ENCODE measurements at places on chromosomes 4 and X. TPM values are rescaled to one million over a fixed set of nuclear protein-coding genes. Genes with fewer than 3 reads are reported as not detected.

DNA sequence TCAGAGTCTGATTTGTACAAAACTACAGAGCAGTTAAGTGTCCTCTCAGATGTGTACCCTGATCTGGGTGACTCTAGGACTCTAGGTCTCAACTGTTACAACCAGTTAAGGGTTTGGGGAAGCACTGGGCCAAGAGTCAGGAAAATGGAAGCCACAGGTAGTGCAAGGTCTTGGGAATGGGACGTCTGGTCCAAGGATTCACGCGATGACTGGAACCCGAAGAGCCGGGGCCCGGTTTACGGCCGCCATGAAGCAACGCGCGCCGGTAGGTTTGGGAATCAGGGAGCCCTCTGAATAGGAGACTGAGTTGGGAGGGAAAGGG is 321 bp upstream of the HPRT1 start:
- ATAC-seq, result no peak

- no peak for ATAC-seq
Measured at GRCh38 chrX:15549189-15550012, 48.8 kb downstream of the BMX start.

- no peak for ATAC-seq
Measured at GRCh38 chr4:158008551-158009218, 164.1 kb downstream of the GASK1B start.

- ATAC-seq, result no peak
Measured at GRCh38 chr4:95644417-95644816, 95.6 kb upstream of the UNC5C start.

- ATAC-seq, result no peak
Measured at GRCh38 chrX:48616576-48616975, 19.3 kb downstream of the WDR13 start.

Gene RNF150
- 34.1 TPM for total RNA-seq

DNA sequence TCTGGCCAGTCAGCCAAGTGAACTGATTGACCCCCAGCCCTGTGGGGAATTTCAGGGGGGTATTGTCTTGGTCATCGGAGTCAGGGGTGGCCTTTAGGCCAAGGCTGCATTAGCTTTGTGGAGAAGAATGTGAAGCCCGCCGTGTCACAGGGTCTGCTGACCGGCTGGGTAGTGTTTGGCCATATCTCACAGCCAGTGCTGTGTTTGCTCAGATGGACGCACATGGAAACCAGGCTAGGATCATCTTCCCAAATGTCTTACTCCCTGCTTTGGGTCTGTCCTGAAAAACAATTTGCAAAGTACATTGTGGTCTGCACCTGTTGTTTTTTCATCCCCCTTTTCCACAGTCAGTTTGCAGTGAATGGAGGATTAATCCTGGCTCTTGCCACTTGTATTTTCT is 13.0 kb downstream of the TMEM164 start:
- peak; percentile 38 for ATAC-seq

Data from motor neuron (in vitro differentiated cells).